Mucosa of descending colon (tissue), 3 donors: ENCODE measurements at places on chromosomes 7 and 10.

GRCh38 chr7:105268056-105268455 lies 120.7 kb downstream of the SRPK2 start:
- no peak for DNase-seq

- no peak for DNase-seq
Measured at GRCh38 chr7:23873306-23873705, 163.3 kb downstream of the STK31 start.

GRCh38 chr7:70739646-70740210 lies 392.2 kb upstream of the GALNT17 start:
- DNase-seq: no peak

DNA sequence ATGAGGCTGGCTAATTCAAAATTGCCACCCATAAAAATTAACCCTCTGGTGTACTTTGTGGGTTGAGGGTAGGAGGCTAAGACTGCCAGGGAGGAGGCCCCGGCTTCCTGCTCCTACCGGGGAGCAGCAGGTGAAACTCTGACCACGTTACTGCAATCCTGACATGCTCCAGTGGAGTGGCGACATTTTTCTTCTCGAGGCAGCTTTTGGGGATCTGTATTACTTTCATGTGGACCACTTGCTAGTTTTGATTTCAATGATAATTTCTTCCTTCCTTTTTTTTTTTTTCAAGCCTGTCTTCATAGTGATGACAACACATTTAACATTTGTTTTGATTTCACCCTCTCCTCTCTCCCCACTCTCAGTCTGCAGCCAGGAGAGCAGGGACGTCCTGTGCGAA lies 14.6 kb downstream of the GATA3 start:
- no peak for DNase-seq

- DNase-seq: no peak
Measured at GRCh38 chr10:111478651-111479050, 401.8 kb downstream of the ADRA2A start.

- DNase-seq: no peak
Measured at GRCh38 chr10:126516515-126516914, 128.2 kb upstream of the ADAM12 start.
